AG09309 (cell line): ENCODE measurements at places on chromosomes 3 and 15.
A peak's percentile ranks its signal among the peaks of the same experiment; 100 is the strongest.

- no peak for DNase-seq
Measured at GRCh38 chr15:35693286-35693685, 147.3 kb upstream of the DPH6 start.

GRCh38 chr3:58034738-58035523 lies 26.7 kb downstream of the FLNB start:
- no peak for DNase-seq

DNA sequence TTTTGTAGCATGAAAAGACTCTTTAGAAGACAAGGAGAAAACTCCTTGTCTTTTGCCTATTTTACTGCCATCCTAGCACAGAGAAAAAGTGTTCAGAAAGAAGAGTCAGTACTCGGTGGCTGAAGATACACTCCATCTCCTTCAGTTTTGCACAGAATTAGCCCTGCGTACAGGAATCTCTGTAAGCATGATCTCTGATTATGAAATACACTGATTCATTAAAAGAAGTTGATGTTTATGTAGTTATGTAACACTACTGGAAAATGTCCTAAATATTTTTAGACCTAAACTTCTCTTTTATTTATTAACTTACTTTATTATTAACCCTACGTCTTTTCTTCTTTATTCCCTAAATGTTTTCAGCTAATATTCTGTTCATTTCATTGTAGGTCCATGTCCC lies 138.4 kb downstream of the LEKR1 start:
- DNase-seq: peak; percentile 8

DNA sequence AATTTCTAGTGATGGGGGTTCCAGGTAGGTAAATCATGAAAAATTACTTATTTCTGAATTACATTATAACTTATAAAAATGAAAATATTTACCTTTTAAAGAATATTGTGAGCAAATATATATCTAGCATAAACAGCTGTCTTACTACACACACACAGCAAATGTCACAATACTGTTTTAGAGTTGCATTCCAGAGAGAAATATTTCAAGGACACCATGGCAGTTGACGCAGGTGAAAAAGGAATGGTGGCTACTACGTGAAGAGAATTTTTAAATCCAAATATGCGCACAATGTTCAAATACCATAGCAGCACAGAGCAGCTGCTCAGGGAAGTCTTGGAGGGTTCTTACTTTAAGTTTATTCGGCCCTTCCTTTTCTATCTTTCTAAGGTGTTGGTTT lies 356.2 kb downstream of the CGGBP1 start:
- no peak for DNase-seq

DNA sequence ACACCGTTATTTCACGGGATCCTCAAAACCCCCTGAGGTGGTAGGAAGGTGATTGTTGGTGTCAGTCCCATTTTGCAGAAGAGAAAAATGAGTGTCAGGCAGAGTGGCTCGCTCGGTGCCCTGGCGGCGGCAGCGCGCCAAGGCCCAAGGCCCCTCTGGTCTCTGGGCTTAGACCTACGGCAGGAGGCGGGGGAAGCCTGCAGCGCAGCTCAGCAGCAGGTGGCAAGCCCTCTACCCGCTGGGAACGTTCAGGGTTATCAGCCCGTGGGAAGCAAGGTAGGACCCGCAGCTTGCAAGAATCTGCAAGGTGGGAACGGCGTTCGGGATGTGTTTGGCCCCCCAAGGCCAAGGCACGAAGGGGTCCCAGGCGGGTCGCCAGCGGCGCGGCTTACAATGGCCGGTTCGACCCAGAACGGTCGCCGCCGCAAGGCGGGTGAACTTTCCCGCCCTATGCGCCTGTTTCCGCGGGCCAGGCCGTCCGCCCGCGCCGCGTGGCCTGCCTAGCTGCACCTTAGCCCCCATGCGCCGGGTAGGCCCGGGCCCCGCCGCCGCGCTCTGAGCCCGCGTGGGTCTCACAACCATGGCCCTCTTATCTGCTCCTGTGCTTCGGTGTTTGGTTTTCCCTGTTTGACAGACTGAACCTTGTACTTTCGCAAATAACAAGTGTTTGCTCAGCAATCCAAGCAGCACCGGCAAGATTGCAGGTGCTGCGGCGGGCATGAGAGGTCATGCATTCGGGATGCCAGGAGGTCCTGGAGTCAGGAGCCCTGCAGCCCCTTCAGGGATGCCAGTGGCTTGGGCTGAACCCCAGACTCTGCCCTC lies 39.7 kb downstream of the CCNL1 start:
- DNase-seq: no peak

DNA sequence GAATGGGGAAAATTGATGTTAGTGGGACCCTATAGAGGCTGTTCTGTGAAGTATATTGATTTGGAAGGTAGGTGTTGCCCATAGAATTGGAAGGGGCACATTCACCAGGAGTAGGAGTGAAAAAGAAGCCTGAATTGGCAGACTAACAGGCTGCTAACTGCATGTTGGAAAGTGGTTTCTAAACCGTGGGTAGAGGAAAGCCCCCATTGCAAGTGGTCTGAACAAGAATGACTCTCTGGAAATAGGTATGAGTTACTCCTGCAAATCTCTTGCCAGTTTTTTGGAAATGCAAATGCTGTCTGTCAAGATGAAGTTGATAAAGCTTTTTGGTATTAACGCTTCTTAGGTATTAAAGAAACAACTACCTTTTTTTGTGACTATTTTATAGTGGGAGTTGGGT lies 3.5 kb downstream of the UBE2E1 start:
- no peak for DNase-seq

- DNase-seq: no peak
Measured at GRCh38 chr15:77907824-77908751, 169.4 kb downstream of the TBC1D2B start.

GRCh38 chr3:150371741-150372254 lies 36.3 kb upstream of the TSC22D2 start:
- DNase-seq: peak; percentile 99

DNA sequence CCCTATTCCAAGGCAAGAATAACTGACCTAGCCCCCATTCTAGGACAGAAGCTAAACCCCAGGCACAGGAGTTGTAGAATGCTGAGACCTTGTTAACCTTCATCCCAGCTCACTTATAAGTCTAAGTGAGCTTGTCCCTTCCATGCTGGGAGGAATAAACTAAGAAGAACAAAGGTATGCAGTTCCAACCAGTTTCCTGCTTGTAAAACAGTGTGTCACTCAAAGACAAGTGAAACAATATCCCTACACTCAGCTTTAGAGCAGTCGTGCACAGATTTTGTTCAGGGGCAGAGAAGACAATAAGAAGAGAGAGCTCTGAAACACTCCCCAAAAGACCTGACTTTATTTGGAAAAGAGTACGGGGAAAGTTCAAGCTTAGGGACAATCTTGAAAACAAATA lies 292.1 kb downstream of the CGGBP1 start:
- DNase-seq: no peak

- DNase-seq: peak; percentile 88
Measured at GRCh38 chr3:149377408-149378364, at the start of gene TM4SF1. Gene TM4SF1, minus strand, starts transcription at chr3:149377649. Its CDS starts 102 bp downstream, at chr3:149377547.

DNA sequence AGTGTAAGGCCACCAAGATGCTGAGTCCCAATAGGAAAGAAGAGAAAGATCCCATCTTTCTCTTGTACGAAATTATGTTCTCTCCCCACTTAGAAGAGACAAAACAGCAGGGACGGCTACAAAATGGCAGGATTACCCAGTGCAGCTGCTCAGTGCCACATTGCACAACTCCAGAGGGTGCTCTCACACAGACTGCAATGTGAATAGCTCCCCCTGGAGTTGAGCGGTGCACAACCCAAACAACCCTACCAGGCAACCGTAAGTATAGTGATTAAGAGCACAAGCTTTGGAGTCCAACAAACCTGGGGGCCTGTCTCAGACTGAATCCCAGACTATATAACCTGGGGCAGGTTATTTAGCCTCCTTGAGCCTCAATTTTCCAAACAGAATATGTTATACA lies 3.1 kb upstream of the BHLHE40 start:
- no peak for DNase-seq

GRCh38 chr15:69395991-69396390 lies 18.2 kb upstream of the KIF23 start:
- no peak for DNase-seq

GRCh38 chr15:78272776-78273175 lies 8.4 kb downstream of the DNAJA4 start:
- DNase-seq: no peak

GRCh38 chr3:67016522-67017080 lies 18.5 kb downstream of the KBTBD8 start:
- no peak for DNase-seq

- DNase-seq: no peak
Measured at GRCh38 chr15:41048397-41048796, 67.7 kb downstream of the INO80 start.

- DNase-seq: no peak
Measured at GRCh38 chr3:184540777-184541681, 20.6 kb upstream of the EPHB3 start.

GRCh38 chr3:152083135-152083534 lies 185.6 kb upstream of the MBNL1 start:
- no peak for DNase-seq

DNA sequence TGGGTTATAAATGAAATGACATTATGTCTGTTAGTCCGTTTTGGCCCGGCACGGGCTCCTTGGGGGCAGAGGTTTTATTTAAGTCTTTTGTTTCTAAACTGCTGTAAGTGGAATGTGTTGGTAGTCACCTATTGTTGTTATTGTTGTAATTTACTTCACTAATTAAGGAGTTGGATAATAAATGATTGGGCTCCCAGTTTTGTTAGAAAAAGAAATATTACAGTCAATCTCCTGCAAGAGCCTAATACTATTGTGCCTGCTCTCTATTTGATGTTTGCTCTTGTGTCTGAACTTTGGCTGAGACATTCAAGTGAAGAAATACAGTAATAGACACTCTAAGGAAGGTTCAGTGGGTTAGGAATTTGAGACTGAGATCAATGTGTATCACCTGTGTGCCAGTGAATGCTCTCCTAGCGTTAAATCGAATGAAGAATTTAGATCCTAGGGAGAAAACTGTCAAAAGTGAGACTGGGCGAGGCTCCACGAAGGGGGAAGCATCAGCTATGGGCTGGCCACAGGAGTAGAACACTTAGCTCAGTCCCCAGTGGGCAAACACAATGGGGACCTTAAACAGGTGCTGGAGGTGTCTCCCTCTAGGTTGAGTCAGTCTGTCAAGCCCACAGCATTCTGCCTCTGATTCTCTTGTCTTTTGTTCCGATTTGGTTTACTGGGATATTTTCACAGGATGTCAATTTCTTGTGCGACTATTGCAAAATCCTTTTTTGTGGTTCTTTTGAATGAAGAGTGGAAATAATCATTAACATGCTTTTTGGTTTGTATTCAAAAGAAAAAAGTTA lies 1.2 kb downstream of the ROBO2 start:
- DNase-seq: no peak

- no peak for DNase-seq
Measured at GRCh38 chr3:51190199-51190598, 194.9 kb upstream of the MANF start.

DNA sequence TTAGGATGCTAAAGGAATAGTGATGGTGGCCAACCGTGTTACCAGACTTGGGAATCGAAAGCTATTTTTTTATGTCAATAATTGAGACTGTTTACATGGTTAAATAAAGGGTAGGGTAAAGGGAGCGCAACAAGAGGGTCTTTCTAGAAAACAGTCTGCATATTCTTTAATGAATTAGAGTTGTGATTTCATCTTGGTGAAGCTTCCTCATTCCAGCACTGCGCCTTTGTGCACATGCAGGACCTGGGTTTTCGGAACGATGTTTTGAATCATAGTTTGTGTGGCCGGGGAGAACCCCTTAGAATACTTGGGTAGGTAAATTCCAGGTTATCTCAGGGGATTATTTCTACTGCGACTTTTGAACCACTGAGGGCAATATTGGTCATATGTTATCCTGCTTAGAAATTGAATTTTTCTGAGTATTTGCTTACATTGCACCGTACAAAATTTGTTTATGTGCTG lies 1.3 kb downstream of the PIK3CA start:
- DNase-seq: no peak

- DNase-seq: no peak
Measured at GRCh38 chr3:130420466-130420865, 75.0 kb downstream of the COL6A5 start.
